Right atrium auricular region (tissue), 2 donors: ENCODE measurements at places on chromosomes 1 and 21. TPM values are rescaled to one million over a fixed set of nuclear protein-coding genes. Genes with fewer than 3 reads are reported as not detected.

The SPATA17 gene
- 0.41 TPM for total RNA-seq

The OR2L8 gene
- not detected for total RNA-seq

The KCNK2 gene
- total RNA-seq, result not detected

The PODN gene
- 44.1 TPM for total RNA-seq

The C1orf167 gene
- 1.7 TPM for total RNA-seq

The ANGPTL3 gene
- not detected for total RNA-seq
